Astrocyte of the cerebellum (primary cell): ENCODE measurements at places on chromosomes 11 and 22.

- DNase-seq: no peak
Measured at GRCh38 chr11:1748636-1749394, 1.6 kb downstream of the IFITM10 start.

- no peak for DNase-seq
Measured at GRCh38 chr11:34314936-34315335, 42.9 kb downstream of the ABTB2 start.

DNA sequence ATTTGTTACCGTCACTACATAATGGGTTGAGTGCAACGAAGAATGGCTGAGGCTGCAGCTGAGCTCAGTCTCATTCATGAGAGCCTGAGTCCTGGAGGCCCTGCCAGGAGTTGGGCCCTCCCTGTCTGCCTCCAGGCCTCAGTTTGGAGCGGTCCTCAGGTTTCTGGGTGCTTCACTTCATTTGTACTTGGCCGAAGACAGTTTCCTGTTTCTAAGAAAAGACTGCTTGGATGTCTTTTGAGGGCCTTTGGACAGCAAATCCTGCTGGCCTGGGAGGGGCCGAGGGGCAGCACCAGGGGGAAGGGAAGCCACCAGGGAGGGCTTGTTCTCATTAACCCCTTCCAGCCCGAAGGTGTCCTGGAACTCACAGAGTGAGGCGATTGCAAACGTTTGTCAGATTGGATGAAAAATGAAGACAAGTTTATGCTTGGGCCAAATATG lies 163.1 kb downstream of the ETS1 start:
- DNase-seq: no peak

DNA sequence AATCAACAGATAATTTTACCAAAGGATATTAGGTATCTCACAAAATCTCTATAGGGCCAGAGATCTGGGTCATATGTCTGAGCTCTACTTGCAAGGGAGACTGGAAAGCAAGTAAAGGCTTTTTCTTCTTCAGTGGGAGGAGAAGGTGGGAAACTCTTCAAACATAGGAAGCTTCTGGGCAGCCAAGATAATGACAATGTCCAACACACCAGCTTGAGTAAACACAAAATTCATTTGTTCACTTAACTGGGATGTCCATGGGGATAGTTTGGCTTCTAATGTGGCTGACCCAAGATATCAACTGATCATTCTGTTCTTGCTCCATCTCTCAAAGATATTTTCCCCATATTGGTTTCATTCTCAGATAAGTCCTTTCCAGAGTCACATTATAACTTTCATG lies 37.4 kb downstream of the OR2AT4 start:
- no peak for DNase-seq

DNA sequence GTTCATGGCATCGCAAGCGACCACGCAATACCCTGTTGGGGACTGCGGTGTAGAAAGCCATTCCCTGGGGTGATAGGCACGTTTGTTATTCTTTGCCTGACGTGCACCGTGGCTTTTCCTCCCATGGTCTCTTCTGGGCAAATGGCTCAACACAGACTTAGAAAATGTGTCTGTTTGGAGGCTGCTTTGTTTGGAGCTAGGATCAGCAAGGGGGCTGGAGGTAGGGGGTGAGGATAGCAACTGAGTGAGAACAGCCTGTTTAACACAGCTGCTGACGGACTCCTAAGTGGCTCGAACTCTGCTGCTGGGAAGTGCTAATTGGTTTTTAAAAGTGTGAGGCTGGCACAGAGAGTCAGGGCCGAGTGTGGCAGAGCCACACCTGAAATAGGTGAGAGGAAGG lies 16.1 kb upstream of the CHRM4 start:
- no peak for DNase-seq

DNA sequence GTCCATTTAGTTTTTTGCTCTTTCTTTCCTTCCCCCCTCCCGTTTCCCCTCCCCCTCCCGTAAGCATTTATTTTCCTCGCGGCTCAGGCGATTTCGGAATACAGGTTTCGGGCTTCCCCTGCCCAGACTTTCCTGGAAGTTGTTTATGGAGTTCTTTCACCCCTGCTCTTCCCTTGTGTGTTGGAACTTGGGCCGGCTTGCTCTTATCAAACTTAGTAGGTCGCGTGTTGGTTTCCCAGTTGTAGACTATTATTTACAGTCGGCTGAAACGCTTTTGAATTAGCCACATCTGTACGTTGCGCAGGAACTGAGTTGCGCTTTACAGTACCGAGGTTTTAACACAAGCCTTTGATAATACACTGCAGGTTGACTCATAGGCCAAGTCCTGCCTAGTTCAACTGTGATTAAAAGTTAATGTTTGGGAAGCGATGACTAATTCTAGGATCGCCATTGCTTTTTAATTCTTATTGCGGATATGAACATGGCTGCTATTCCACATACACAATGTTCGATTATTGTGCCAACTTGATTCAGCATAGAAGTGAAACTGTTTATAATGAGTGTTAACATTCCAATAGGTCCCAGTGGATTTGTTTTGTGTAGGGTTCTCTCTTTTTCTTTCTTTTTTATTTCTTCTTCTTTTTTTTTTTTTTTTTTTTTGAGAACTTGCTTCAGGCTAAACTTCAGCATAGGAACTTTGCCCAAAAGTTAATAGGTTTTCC lies 1.7 kb downstream of the YAP1 start:
- peak; percentile 59 for DNase-seq

DNA sequence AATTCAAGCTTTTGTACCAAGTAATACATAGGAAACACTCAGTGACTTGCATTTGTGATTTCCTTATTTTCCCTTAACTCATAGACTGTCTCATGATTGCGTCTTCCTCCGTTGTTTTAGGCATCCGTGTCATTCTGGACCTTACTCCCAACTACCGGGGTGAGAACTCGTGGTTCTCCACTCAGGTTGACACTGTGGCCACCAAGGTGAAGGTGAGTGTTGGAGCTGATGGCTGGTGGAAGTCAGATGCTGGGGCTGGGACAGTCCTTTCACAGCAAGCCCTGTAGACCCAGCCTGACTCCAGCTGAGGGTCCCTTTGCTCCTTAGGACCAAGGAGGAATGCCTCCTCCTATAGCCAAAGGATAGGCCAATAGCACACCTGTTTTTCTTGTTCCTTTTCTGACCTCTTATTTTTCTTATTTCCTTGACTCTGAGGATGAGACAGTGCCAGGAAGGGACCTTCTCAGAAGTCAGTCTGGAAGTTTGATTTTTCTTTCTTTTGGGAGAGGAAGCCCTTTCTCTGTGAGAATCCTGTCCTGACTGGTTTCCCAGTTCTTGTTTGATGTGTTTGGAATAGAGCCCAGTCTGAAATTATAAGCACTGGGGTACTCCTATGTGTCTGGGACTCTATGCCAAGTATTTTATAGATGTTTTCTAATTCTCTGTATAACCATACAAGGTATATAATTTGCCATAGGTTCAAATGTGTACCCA lies 2.2 kb downstream of the SLC3A2 start:
- no peak for DNase-seq

- peak; percentile 87 for DNase-seq
Measured at GRCh38 chr11:81787584-81788049, 946.0 kb downstream of the FAM181B start.

DNA sequence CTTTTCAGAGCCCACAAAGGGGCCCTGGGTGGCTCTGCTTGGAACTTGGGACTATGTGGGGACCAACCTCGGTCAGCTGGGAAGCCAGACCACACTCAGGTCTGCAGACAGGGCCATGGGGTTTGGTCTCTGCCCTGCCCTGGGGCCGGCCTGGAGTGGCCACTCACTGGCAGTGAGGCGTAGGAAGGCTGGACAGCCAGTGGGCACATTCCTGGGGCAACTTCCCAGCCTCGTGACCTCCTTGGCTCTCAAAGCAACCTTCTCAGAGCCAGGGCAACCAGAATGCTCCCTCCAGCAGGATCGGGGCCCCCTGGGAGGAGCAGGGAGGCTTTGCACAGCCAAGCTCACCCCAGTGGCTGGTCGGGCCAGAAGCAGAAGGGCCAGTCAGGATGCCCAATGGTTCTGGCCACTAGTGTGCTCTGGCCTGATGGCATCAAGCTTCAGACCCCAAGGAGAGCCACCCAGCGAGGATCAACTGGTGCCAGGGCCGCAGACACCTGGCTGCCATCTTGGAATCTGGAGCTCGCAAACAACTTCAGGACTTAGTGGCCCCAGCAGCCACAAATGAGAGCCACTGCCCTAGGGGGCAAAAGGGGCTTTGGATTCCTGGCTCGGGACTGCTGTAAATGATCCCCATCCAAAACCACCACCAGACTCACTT lies 87.1 kb downstream of the MYEOV start:
- DNase-seq: no peak

DNA sequence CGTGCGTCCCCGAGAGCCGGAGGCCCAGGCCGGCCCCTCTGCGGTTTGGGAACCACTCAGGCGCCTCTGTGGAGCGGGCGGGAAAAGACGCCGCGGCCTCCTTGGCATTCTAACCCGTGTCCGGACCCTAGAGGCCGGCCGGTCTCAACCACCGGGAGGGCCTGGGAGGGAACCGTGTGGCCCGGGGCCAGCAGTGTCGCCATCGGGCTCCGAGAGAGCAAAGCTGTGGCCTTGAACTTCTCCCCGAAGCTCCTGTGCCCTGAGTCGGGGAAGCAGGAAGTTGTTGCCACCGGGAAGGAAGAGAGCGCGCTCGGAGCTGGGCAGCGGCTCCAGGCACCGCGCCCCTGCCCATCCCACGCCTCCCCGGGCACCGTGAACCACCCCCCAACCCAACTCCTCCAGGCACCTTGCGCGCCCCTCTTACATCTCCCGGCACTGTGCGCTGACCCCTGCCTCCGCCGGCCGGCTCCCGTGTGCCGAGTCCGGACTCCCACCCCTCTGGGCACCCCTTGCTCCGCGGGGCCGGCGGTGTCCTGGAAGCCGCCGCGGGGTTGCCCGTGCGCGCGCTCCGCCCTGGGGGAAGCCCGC lies 80.0 kb upstream of the PPARA start:
- DNase-seq: no peak

DNA sequence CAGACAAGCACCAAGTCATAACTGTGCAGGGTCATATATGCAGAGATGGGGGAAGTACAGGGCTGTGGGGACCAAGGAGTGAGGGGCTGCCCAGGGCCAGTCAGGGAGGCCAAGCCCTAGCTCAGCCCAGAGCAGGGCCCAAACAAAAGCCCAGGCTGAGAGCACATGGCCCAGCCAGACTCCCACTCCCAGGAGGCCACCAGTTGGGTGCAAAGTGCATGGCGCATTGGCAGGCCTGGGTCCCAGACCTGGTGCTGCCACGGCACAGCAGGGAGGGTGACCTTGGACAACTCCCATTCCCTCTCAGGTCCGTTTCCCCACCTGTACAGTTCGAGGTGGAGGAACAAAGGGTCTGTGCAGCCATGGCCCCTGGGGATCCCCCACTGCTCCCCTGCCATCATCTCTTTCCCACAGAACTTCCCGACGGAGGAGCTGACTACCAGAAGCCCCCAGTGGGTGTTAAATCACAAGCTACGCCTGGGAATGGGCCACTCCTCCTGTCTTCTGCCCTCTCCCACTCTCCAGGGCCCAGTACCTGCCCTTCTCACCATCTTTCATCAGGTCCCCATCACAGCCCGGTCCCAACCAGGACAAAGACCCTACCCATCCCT lies 608 bp downstream of the NIPSNAP1 start:
- DNase-seq: no peak

DNA sequence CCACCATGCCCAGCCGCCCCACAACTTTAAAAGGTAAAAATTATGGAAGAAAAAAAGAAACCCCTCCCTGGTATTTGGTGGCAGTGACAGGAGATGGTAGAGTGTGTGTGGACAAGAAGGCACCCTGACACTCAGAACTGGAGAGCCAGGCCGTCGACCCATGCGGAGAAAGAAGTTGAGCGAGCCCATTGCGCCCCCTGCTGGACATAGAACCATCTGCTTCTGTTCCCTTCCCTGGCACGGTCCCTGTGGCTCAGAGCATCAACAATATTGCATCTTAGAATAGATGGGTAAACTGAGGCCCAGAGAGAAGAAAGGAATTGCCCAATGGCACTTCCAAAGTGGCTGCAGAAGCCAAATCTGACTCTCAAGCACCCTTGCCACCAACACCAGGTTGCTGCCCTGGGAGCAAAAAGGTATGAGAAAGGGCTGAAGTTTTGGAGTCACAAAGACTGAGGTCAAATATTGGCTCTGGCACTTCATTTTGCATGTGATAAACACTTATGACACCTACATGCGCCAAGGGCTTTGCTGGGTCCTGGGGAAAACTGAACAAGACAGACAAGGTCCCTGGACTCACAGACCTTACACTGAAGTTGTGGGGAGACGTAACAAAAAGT lies 8.6 kb downstream of the MRPL11 start:
- peak; percentile 49 for DNase-seq

- DNase-seq: no peak
Measured at GRCh38 chr11:129973068-129973467, 29.6 kb downstream of the PRDM10 start.

DNA sequence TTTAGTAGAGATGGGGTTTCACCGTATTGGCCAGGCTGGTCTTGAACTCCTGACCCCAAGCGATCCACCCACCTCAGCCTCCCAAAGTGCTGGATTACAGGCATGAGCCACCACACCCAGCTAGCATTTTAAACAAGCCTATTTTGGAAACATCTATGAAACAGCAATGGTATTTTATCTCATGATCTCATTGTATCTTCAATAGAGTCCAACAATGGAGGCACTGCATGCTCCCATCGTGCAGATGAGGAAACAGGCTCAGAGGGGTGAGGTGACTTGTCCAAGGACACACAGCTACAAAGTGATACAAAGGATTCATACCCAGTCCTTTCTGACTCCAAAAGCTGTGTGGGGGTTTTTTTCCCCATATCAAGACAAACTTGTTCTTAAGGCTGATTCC lies 39.0 kb upstream of the RTL6 start:
- no peak for DNase-seq
